ENCODE measurements at places on chromosomes 1 and 21. TPM values are rescaled to one million over a fixed set of nuclear protein-coding genes. Genes with fewer than 3 reads are reported as not detected.
A peak's percentile ranks its signal among the peaks of the same experiment; 100 is the strongest.

DNA sequence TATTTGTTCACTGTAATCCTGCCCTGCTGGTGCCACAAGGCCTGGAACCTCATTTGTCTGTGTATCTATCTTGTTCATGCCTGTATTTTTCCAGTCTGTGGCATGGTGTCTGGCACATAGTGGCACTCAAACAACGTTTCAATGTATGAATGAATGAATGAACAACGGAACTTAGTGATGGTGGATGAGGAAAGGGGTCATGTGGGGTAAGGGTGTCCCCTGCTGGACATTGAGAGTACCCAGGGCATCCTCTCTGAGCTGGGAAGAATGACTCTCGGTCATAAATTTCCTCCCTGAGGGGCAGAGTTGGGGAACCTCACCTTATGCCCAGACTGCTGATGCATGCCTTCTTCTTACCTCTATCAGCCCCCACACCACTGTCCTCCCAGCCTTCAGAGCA lies 18.9 kb upstream of the ZNF683 start:
- peak; percentile 59 for DNase-seq

- no peak for DNase-seq
Measured at GRCh38 chr1:156497743-156498431, 2.7 kb downstream of the MEF2D start.

DNA sequence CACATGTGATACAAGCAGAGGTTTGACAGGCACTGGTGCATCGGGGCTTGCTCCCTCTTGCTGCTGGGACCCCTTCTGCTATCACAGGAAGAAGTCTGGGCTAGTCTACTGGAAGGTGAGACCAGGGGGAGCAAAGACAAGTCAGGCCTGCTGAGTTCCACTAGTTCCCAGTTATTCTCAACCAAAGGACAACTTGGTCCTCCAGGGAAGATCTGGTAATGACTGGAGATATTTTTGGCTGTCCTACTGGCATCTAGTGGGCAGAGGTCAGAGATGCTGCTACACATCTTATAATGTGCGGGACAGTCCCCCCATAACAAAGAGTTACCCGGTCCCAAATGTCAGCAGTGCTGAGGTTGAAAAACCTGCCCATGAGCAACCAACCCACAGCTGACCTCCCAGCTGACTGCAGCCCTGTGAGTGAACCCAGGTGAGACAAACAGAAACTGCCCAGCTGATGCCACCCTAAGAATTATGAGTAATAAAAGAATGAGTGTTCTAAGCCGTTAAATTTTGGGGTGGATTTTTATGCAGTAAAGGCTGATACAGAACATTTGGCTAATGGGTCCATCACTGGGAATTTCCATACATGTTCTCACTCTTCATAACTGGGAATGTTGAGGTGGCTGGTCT lies 71.6 kb downstream of the NENF start:
- no peak for DNase-seq

The AMY1C gene
- not detected for polyA plus RNA-seq

All from IMR-90 (cell line).